ENCODE measurements at places on chromosomes 3 and 15. TPM values are rescaled to one million over a fixed set of nuclear protein-coding genes. Genes with fewer than 3 reads are reported as not detected.

The IGF2BP2 gene
- 5.4 TPM for polyA plus RNA-seq

The DCLK3 gene
- not detected for polyA plus RNA-seq

DNA sequence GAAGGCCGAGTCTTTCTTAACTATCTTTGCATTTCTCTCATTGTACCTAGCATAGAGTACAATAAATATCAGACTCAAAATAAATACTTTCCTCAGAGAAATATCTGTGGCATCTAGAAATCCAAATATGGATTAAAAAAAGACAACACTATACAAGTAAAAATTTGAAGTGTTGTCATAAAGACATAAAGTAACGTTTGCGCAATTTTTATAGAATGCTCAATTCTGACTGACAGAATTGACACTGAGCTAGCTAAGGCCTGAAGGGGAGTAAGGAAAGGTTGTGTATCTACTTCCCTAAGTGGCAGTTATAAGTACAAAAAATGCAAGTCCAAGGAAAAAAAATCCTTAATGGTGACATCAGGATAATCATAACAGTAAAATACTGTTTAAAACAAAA is 1.1 kb downstream of the SEC11A start:
- H3K27me3 ChIP-seq: no peaks in the 10 kb centered on the region
- H3K36me3 ChIP-seq: no peaks in the 10 kb centered on the region
- H3K27ac ChIP-seq: peak overlapping the region; percentile 92
- no peak for DNase-seq
- peak overlapping the region; percentile 90 for H3K4me3 ChIP-seq

DNA sequence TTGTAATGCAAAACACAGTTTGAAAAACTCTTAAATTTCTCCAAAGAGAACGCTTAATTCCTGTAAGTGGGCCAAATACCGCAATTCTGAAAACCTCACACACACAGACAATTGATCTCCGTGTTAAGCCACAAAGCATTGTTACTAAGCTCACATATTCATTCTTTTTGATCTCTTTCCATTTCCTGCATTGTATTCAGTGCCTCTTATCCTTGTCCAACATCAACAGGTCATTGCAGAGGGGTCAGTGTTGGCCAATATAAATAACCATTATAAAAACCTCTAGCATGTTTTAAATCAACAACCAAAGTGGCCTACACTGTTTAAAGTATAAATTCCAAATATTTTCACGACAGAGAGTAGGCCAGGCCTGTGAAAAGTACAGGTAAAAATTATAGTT is 171.1 kb downstream of the PDZRN3 start:
- no peak for DNase-seq
- no peaks in the 10 kb centered on the region for H3K27me3 ChIP-seq
- H3K4me3 ChIP-seq: no peak overlapping the region
- no peaks in the 10 kb centered on the region for H3K36me3 ChIP-seq
- no peak overlapping the region for H3K27ac ChIP-seq

- H3K27ac ChIP-seq: no peak overlapping the region
- DNase-seq: no peak
- H3K36me3 ChIP-seq: no peaks in the 10 kb centered on the region
- H3K27me3 ChIP-seq: peaks cover 95% of the 10 kb centered on the region
Measured at GRCh38 chr15:52794665-52795463, 4.7 kb upstream of the ONECUT1 start.

- no peak overlapping the region for H3K27ac ChIP-seq
- no peak overlapping the region for H3K4me3 ChIP-seq
- no peaks in the 10 kb centered on the region for H3K27me3 ChIP-seq
- H3K4me1 ChIP-seq: no peaks in the 10 kb centered on the region
Measured at GRCh38 chr3:121796970-121797369, 37.9 kb downstream of the IQCB1 start.

GRCh38 chr3:187946163-187946691 is 201.0 kb upstream of the BCL6 start:
- no peak for DNase-seq
- no peak overlapping the region for H3K4me3 ChIP-seq
- no peaks in the 10 kb centered on the region for H3K36me3 ChIP-seq
- H3K27ac ChIP-seq: no peak overlapping the region
- H3K27me3 ChIP-seq: no peaks in the 10 kb centered on the region

The FBXW12 gene
- 0.07 TPM for polyA plus RNA-seq

The SORD gene
- polyA plus RNA-seq: 35.1 TPM

- no peaks in the 10 kb centered on the region for H3K27me3 ChIP-seq
- H3K4me1 ChIP-seq: no peaks in the 10 kb centered on the region
- no peak for DNase-seq
- no peak overlapping the region for H3K4me3 ChIP-seq
- H3K36me3 ChIP-seq: no peaks in the 10 kb centered on the region
Measured at GRCh38 chr3:148100476-148100875, 597.2 kb upstream of the AGTR1 start.

DNA sequence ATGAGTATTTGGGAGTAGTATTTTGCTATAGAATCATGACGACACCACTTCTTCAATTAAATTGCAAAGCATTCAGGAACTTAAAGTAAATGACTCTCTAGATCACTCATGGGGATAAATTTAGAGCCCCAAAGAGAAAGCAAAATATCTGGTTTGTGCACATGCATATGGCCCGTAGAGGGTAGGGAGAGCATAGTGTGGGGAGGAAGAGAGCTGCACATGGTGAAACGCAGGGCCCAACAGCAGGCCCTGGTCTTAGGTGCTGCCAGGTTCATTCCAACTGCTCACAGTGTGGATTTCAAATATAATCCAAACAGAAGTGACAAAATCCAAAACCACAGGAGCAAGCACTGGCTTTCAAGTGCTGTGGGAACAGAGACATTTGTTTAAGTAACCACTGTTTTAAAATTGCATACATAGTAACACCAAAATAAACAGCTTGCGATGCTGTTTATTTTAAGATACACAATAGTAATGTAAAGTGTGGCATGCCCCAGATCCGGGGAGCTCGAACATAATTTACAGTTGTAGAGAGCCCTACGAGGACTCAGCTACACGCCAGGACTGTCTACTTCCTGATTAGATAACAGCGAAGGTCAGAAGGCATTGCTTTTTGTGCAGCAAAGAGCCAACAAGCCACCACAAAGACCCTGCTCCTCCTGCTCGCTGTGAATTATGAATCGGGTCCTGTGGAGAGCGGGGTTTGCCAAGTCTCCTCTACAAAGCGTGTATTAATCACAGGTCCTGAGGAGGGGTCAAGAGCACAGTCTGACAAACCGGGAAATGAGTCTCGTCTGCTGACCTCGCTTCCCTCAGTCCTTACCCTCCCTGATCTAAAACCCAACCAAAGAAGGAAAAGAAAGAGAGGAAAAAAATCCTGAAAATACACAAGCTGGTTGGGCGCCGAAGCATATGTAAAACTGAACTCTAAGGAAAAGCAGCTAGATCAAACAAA is 80.6 kb downstream of the MEIS2 start:
- H3K27ac ChIP-seq: peak overlapping the region; percentile 33
- peaks cover 66% of the 10 kb centered on the region for H3K36me3 ChIP-seq
- H3K4me1 ChIP-seq: no peaks in the 10 kb centered on the region
- peak; percentile 14 for DNase-seq

The SLC25A38 gene
- polyA plus RNA-seq: 34.9 TPM

DNA sequence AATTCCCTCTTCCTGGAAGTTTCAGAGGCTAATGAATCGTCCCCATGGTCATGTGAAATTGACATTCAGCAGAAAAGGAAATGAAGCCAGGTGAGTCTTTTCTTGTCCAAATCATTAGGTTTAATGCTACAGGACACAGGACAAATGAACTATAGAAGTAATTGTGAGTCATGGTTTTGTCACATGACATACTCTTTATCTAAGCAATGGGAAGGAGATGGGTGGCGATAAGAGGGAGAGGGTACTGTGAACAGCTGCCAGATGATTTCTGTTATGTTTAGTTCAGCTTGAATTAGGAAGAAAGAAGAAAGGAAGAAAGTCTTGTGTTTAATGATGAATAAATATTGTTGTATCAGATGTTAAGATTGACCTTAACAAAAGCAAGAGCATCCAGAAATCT is 515.4 kb upstream of the ZNF717 start:
- DNase-seq: no peak
- H3K27ac ChIP-seq: no peak overlapping the region
- H3K36me3 ChIP-seq: no peaks in the 10 kb centered on the region
- H3K4me1 ChIP-seq: no peaks in the 10 kb centered on the region
- no peaks in the 10 kb centered on the region for H3K27me3 ChIP-seq

DNA sequence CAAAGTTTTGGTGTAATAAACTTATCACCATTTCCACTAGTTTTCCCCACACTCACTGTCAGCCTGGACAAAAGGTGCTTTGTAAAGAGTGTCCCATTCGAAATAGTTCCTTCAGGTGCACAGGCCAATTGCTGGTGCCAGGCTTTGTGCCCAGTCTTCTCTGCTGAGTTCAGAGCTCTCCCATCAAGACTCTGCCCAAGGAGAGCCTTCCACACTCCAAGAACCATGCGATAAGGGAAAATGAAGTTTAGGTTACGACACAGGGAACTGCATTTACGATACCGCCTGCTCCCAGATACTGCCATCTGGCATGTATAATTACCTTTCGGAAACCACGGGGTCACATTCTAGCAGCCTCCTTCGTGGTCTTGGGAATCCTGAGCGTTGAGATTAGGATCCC is 379.6 kb downstream of the MECOM start:
- no peaks in the 10 kb centered on the region for H3K36me3 ChIP-seq
- H3K27me3 ChIP-seq: no peaks in the 10 kb centered on the region
- no peak overlapping the region for H3K27ac ChIP-seq
- no peak overlapping the region for H3K4me3 ChIP-seq
- no peak for DNase-seq
- peaks cover 6% of the 10 kb centered on the region for H3K4me1 ChIP-seq

- peaks cover 8% of the 10 kb centered on the region for H3K36me3 ChIP-seq
- no peaks in the 10 kb centered on the region for H3K4me1 ChIP-seq
- peak overlapping the region; percentile 89 for H3K27ac ChIP-seq
Measured at GRCh38 chr3:125594581-125595011, 701 bp downstream of the OSBPL11 start.

GRCh38 chr15:76200641-76201105 is 110.6 kb downstream of the ETFA start:
- no peaks in the 10 kb centered on the region for H3K36me3 ChIP-seq
- H3K4me1 ChIP-seq: peaks cover 35% of the 10 kb centered on the region
- no peak overlapping the region for H3K27ac ChIP-seq

- no peak within 1 kb of the TSS for H3K27ac ChIP-seq
- H3K27me3 ChIP-seq: no peaks in the 10 kb centered on the region
- no peak within 1 kb of the TSS for H3K4me3 ChIP-seq
Measured at GRCh38 chr3:54928046-54928770, at the start of gene LRTM1. Gene LRTM1 (minus strand): TSS chr3:54928059. CDS start chr3:54927911, 148 bp downstream.

DNA sequence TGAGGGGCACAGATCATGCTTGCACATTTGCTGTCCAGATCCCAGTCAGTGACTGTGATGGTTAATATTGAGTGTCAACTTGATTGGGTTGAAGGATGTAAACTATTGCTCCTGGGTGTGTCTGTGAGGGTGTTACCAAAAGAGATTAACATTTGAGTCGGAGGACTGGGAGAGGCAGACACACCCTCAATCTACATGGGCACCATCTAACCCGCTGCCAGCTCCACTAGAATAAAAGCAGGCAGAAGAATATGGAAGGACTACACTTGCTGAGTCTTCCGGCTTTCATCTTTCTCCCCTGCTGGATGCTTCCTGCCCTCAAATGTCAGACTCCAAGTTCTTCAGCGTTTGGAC is 5.1 kb downstream of the GP9 start:
- peaks cover 20% of the 10 kb centered on the region for H3K4me1 ChIP-seq
- H3K4me3 ChIP-seq: no peak overlapping the region
- no peak overlapping the region for H3K27ac ChIP-seq

The FMN1 gene
- polyA plus RNA-seq: 9.1 TPM

DNA sequence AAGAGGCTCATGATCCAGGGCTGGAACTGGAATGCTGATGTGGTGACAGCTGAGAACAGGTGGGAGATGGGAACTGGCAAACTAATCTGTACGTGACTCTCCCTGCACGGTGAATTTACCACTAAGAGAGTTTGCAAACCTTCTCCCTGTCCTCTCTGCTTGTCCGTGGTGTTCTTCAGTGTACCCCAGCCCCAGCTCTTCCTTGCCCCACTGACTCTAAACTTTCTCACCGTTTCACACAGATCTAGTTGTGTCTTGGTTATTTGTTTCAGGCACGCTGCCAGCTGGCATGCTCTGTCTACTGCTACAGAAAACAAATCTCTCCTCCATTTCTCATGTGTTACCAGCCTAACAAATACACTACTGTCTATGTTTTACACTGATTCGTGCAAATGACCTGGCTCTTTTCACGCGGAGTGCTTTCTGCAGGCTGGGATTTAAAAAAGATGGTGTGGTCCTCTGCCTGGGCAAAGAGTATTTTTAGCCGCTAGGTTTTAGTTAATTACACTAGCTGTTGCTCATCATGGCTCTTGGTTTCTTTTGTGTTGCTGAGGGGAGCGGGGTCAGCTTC is 192.7 kb upstream of the LRIG1 start:
- H3K36me3 ChIP-seq: no peaks in the 10 kb centered on the region
- no peaks in the 10 kb centered on the region for H3K4me1 ChIP-seq
- no peak overlapping the region for H3K4me3 ChIP-seq
- H3K27me3 ChIP-seq: no peaks in the 10 kb centered on the region
- no peak for DNase-seq

DNA sequence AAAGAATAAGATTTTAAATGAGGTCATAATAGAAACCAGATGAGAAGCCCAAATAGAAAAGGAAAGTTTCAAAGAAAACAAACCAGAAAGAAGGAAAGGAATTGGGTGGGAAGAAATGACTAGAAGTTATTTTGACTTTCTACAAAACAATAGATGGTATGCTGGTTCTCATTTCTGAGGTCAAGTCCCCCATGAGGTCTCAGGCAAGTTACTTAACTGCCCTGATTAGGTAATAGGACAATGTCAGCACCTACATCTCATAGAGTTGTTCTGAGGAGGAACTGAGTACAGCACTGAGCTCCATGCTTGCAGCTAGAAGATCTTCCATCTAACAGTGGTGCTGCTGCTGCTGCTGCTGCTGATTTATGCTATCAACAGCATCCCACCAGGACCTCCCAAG is 185.9 kb downstream of the ERC2 start:
- no peak overlapping the region for H3K4me3 ChIP-seq
- H3K36me3 ChIP-seq: no peaks in the 10 kb centered on the region
- no peaks in the 10 kb centered on the region for H3K27me3 ChIP-seq

GRCh38 chr3:162718697-162719096 is 1222.1 kb downstream of the OTOL1 start:
- no peak overlapping the region for H3K27ac ChIP-seq
- no peak for DNase-seq
- no peaks in the 10 kb centered on the region for H3K36me3 ChIP-seq
- no peaks in the 10 kb centered on the region for H3K4me1 ChIP-seq
